ENCODE measurements at places on chromosomes 11 and 22.

DNA sequence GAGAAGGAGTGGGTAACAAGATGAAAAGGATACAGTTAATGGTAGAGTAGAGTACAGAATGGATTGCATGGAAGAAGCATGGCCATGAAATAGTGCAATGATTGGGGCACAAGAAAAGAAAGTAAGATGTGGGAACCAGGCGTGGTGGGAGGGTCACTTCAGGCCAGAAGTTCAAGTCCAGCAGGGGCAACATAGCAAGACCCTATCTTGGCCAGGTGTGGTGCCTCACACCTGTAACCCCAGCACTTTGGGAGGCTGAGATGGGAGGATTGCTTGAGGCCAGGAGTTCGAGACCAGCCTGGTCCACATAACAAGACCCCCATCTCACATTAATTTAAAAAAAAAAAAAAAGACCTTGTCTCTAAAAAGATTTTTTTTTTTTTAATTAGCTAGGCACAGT, 1.4 kb upstream of the C11orf52 start:
- DNase-seq: no peak

GRCh38 chr11:121063728-121064127, 37.3 kb upstream of the TECTA start:
- DNase-seq: no peak

- no peak for DNase-seq
Observed at GRCh38 chr11:19921976-19922688, 209.5 kb downstream of the NAV2 start.

GRCh38 chr11:76314741-76315090, 66.2 kb downstream of the THAP12 start:
- DNase-seq: no peak

DNA sequence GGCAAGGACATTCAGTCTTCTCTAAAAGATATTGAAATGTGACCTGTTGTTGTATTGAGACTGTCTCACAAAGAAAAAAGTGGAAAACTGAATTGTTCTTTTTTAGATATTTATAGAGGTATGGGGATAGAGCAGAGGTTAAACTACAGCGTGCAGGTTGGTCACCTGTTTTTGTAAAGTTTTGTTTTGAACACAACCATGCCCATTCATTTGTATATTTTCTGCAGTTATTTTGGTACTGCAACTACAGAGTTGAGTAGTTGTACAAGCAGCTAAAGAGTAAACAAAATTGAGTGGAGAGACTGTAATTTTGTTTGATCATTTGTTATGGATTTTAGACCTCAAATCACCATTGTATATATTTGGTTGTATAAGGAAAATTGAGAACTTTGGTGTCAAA, 11.3 kb downstream of the EED start:
- DNase-seq: no peak

- no peak for DNase-seq
Observed at GRCh38 chr11:3867209-3868091, 12.0 kb downstream of the STIM1 start.

DNA sequence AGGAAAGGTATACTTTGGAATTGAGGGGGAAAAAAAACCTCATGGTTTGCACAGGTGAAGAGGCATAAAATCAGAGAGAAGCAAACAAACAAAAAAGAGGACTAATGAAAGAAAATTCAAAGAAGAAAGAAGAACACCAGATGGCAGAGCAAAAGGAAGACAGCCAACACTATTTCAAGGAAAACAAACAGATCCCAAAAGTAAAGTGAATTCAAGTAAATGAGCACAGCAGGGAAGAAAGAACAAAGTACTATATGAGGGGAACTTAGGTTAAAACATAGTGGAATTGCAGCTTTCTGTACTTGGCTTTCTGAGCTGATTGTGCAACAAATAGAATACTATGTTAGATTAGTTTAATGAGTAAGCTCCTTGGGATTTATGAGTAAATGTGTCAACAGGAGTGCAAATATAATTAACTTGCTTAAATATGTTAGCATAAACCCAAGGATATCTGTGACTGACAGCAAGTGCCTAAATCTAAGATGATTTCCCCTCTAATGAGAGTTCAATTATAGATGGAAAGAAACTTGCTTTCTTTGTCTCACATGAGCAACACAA, 404.6 kb upstream of the CNTN5 start:
- DNase-seq: no peak

Data from stimulated activated CD4-positive, alpha-beta T cell treated with anti-CD3 and anti-CD28 coated beads, Interleukin-15, amount 100 ng/mL, for 1 hour (primary cell).